ENCODE measurements at places on chromosomes 11 and 22.

DNA sequence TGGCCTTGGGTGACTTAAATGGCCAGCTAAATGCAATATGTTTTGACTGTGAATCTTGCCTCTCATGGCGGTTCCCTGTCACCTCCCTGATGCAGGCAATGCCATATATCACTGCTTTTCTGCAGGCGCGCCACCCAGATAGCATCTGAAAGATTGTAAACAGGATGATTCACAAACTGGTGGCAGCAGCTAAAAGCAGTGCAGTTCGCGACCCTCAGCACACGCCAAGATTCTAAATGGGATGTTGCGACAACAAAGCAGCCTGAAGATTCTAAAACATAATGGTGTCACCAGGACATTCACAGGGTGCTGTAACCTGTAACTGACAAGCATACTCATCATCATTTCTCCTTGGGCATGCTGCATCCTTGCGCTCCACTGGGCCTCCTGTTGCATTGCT is 440.4 kb upstream of the CADM1 start:
- no peak for DNase-seq

DNA sequence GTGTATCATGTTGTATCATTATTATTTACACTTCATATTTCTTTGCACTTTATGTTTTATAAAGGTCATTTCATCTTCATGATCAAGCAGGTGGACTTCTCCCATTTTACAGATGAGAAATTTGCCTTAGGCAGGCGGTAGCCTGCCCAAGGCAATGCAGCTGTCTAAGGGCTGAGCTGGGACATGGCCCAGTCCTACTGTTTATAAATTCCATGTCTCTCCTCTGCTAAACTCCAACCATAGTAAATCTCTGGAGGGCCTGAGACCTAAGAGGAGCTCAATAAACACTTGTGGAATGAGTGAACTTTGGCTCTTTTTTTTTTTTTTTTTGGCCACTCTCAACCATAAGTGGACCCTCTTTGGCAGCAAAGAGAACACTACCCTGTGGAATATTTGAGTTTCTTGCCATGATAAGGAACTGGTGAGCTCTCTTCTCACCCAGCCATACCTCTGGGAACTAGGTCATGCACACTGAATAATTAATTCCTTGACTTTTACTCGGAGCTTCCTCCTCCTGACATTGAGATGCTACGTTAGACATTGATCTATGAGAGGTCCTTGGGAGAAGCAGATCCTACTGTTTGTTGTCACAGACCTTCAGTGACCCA is 29.9 kb downstream of the MICAL2 start:
- DNase-seq, result no peak

DNA sequence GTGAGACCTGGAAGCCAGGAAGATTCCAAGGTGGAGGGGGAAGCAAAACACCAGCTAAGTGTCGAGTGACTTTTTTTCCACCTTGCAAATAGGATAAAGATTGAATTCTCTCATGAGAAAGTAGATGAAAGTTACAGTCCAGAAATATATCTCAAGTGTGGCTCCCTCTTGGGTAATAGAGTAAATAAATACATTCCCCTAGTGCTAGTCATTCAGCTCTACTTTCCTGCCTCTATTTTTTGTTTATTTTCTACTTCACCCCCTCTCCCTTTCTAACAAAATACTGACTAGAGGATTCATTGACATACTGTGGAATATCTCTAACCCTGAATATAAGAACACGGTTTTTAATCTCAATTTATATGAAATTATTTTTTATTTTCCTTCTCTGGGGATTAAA is 19.2 kb upstream of the OOSP4B start:
- no peak for DNase-seq

DNA sequence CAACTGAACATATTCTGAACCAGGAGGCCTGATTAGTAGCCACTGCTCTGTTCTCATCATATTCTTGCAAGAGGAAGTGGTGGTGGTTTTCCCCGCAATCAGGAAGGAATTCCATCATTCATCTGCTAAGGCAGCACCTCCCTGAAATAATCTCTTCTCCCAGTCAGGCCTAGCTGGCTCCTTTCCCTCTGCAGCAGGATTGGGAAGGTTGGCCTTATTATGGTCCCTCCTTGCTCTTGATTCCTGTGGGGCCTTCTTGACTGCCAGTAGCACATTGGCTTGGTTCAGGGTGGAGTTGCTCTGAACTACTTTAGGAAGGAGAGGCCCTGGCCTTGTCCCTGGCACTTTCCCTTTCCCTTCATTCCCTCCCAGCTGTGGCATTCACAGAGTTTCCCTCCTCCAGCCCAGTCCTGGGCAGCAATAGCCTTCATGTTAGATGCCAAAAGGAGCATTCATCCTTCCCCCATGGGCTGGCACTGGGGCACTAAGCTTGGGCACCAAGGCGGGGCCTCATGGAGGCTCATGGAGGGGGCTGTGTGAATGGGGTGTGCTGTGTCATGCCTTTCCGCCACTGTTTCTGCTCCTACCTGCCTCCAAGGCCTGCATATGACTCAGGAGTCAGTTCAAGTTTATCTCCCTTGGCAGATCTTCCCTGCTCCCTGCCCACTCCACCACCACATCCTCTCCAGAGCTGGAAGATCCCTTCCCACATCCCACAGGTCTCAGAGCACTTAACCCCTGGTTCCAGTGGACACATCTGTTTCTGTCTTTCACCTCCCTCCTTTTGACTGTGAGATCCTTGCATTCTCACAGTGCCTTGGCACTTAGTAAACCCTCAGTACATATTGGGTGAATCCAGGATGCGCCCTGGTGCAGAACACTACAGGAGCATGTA is 27.6 kb upstream of the CD44 start:
- no peak for DNase-seq

- DNase-seq, result no peak
Observed at GRCh38 chr22:19503869-19504268, 20.3 kb downstream of the CLDN5 start.

GRCh38 chr11:27212248-27212780 is 150.7 kb downstream of the CCDC34 start:
- no peak for DNase-seq

- DNase-seq, result no peak
Observed at GRCh38 chr11:104547996-104548661, 350.1 kb downstream of the CASP12 start.

DNA sequence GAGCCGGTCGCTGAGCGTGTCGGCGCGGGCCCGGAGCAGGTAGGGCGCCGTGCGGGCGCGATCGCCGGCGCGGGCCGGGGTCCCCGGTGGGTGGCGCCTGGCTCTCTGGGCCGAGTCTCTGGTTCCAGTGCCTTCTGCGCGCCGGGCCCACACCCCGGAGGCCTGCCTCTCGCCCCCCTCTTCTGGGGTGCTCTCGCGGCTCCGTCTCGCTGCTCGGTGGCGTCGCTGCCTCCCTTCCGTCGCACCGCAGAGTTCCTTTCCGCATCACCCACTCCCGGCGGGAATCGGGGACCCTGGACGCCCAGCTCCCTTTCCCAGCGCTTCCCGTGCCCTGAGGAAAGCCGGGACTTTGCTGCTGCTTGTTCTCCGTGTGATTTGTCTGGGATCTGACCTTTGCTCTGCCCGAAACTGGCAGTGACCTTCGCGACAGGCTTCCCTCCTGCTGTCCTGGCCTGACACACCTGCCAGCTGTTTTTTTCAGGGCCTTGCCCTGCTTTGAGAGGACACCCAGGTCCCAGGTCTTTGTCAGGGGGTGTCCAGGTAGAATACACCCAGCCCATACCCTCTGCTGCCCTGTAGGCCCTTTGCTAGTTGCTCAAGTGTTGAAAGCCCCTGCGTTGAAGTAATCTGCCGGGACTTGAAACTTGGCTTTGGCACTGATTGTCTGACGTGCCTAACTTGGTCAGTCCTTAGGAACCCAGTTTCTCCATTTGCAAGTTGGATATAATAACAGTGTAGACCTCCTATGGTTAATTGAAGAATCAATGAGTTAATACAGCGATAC is 711 bp downstream of the FDX1 start:
- DNase-seq, result peak; percentile 66

DNA sequence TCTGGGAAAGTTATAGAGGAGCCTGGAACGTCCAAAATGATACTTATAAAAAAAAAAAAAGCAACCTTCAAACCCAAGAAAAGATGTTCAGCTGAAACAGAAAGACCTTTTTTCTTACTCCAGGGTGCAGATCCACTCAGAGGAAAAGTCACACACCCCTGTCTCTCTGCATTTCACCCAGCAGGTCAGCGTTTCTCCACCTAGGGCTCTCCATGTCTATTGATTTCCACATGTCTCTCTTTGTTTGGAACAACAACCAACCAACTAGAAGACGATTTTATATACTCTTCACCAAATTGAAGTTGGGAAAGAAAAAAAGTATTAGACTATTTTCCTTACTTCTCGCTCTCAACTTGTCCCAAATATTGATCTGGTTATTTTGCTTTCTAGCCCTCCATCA is 42.2 kb upstream of the BLID start:
- no peak for DNase-seq

GRCh38 chr11:46902694-46903093 is 15.7 kb downstream of the LRP4 start:
- DNase-seq, result no peak

- no peak for DNase-seq
Observed at GRCh38 chr11:45670386-45671135, 5.1 kb upstream of the CHST1 start.

DNA sequence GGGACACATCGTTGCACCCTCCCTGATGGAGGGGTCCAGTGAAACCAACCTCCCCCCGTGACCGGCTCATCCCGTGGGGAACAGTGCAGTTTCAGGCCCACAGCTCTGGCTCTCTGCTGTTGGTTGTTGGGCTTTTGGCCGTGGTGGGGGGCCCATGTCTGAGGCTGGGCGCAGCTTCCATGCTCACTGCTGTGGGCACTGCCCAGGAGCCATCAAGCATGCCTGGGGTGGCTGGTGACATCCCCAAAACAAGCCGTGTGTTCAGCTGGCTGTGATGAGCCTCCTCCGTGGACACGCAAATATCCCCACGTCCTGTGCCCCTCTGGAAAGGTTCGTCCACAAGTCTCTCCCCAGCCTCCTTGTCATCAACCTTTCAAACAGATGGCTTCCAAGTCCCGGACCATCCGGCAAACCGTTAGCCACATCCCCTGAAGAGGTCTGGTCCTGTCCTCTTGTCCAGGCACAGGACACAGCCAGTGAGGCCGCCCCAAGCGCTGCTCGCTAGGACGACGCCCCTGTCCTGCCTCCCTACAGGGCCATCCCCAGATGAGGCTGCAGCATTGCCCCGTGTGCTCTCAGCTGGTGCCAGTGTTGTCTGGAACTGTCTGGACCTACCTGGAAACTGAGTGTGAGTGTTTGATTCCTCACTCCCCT is 29.4 kb upstream of the BRSK2 start:
- DNase-seq, result no peak

DNA sequence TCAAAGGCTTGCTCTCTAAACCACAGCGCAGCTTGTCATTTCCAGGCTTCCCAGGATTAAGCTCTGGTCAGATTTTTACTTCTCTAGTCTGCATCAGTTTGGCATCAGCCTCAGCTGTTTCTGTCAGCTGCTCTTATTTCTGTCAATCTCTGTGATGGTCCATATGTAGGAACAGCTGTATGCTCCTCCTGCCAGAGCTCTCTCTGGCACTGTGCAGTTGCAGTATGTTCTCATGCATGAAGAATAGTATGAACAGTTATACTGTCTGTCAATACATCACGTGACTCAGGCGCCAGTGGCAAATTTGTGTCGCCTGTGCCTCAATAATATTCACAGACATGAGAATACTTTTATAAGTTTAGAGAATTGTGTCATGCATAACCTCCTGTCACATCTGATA is 6.7 kb downstream of the OR6M1 start:
- no peak for DNase-seq

DNA sequence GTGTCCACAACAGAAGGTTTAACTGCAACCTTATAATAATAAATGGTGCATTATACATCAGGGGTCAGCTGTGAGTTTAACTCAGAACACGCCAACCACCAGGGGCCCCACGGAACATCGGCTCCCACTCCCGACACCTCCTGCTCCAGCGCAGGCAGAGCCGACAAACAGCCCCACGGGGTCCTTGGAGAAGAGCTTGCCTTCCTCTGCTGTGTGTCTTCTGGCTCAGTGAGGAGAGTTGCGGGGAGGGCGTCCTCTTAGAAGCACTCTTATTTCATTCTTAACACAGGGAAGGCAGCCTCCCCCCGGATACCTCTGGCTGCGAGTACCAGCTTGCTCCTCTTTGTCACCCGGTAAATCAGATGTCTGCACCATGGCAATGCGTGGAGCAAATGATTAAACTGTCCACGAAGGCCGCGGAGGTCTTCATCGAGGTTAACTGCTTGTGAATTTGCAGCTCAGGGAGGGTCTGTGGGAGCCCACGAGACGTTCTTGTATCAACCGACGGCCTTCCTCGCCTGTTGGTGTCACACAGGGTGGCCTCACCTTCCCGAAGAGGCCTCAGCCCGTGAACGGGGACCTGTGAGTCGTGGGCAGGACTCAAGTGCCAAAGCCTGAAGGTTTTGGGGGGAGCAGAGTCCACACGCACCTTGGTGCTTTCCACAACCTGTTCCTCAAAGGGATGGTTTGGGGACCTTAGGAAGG is 464.0 kb downstream of the BRD1 start:
- no peak for DNase-seq

DNA sequence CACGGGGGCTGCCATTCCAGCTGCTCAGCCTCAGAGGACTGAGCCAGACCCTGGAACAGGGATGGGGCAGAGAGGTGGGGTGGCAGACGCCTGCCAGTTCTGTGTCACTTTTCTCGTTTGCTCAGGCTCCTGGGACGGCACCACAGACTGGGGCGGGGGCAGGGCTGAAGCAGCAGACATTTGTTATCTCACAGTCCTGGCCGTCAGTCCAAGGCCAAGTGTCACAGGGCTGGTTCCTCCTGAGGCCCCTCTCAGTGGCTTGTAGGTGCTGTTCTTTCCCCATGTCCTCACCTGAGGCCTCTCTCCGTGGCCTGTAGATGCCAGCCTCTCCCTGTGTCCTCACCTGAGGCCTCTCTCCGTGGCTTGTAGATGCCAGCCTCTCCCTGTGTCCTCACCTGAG is 24.7 kb downstream of the TPCN2 start:
- DNase-seq, result no peak

GRCh38 chr11:109106151-109106906 is 315.7 kb upstream of the C11orf87 start:
- DNase-seq, result no peak

- DNase-seq, result peak; percentile 53
Observed at GRCh38 chr11:126318574-126319373, 14.9 kb downstream of the DCPS start.

GRCh38 chr11:120024586-120024985 is 113.3 kb downstream of the TRIM29 start:
- no peak for DNase-seq

- no peak for DNase-seq
Observed at GRCh38 chr11:19786644-19787043, 74.0 kb downstream of the NAV2 start.

DNA sequence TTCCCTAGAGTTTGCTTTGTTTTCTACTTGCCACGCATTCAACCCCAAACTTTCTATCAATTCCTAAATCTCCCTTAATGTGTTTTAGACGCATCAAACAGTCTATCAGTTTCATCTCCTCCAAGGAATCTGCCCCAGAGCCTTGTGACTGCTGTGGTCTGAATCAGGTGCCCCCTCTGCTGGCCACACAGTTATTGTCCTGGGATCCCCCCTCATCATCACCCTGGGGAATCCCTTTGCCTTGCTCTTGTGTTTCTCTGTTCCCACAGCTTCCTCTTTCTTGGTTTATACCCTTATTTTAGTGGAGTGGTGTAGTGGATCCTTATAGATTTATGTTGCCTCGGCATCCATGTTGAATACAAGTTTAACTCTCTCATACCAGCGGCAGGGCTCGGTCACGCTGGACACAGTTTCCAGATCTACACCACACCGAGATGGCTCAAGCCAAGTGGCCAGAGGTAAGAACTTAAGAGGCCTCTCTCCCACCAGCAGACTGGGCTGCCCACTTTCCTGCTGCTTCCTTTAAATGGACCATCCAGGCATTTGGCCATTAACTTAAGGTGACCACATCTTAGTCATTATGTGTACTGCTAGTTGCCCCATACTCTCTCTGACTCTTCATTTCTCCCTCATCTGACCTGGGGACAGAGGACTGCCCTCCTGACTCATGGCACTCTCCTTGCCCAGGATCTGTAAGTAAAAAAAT is 8.2 kb downstream of the UPB1 start:
- peak; percentile 75 for DNase-seq
